ENCODE measurements at places on chromosomes 5 and 9.

- no peak for DNase-seq
Measured at GRCh38 chr5:124130816-124131215, 615.6 kb downstream of the ZNF608 start.

- DNase-seq: no peak
Measured at GRCh38 chr9:89020754-89021153, 29.5 kb downstream of the S1PR3 start.

GRCh38 chr5:132233081-132233480 lies 5.4 kb upstream of the P4HA2 start:
- no peak for DNase-seq

DNA sequence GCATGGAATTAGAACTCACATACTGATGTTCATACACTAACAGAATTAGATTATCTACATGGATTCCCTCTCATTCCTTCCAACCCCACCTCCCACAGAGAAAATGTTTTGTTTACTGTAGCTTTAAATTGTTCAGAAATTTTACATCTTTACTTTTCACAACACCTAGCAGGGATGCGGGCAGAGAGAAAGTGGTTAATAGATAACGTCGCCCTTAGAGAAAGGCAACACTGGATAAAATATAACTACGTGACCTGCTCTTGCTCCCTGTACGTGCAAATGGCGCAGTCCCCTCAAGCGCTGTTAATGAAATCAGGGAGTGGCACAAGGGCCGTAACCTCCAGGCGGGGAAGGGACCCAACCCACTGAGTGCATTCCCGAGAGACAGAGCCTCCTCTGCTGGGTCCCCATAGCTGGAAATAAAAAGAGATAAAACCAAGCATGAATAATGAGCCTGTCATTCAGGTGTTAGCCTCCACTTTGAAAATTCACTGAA lies 125.3 kb upstream of the DAPK1 start:
- no peak for DNase-seq

GRCh38 chr9:123350590-123351310 lies 5.2 kb upstream of the CRB2 start:
- no peak for DNase-seq

DNA sequence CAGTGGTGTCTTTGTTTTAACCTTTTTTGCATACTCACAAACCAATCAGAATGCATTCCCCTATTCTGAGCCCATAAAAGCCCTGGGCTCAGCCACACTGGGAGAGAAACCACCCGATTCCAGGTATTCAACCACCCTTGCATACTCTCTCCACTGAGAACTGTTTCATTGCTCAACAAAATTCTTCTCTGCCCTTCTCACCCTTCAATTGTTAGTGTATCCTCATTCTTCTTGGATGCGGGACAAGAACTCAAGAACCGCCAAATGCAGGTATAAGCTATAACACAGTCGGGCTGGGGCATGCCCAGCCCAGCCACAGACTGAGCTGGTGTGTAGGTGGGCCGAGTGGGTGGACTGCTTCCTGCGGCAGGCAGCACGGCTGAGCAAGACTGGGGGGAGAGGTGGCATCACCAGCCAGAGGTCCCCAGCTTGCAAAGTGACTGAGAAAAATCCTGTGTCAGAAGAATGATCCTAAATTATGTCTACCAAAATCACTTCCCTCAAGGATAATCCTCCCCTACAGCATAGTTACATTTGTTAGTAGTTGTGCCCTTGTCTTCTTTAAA lies 141.0 kb downstream of the SSBP2 start:
- no peak for DNase-seq

GRCh38 chr9:17528859-17529258 lies 50.0 kb upstream of the SH3GL2 start:
- no peak for DNase-seq

GRCh38 chr5:15502208-15502607 lies 2.2 kb downstream of the FBXL7 start:
- no peak for DNase-seq

- DNase-seq: no peak
Measured at GRCh38 chr5:4079831-4080230, 484.2 kb downstream of the IRX1 start.

DNA sequence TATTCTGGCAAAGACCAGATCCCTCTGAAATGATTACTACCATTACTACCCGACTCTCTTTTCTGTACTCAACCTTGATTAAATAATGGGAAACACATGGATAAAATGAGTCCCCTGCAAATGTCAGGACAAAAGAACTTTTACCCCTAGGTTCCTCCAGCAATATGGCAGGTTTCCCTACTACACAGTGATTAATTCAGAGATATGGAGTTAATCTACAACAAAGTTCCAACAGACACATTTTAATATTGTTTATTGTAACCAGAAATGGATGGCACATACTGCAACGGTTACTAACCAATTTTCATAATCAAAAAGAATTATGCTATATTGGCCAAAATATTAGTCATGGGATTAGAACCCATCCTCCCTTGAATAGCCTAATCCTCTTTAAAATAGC lies 294.8 kb downstream of the ATPSCKMT start:
- DNase-seq: no peak

DNA sequence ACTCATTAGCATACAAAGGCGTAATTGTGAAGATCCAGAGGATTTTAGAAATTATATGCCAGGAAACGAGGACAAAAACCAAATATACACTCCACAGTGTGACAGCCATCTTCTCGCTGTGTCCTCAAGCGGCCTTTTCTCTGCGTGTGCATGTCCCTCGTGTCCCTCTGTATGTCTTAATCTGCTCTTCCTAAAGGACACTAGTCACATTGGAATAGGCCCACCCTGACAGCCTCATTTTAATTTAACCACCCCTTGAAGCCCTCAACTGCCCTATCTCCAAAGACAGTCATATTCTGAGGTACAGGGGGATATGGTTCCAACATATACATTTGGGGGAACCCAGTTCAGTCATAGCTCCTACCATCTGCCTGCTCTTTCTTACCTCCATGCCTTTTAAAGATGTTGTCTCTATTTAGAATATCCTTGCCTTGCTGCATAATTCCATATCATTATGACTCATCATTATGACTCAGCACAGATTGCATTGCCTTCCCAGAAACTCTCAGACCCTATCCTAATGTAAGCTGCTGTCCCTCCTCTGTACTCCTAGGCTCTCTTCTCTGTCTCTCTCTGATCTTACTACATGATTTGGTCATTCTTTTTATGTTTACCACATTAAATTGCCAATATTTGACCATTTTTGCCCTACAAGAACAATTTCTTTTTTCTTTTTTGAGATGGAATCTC lies 210.9 kb downstream of the AOPEP start:
- DNase-seq: no peak

GRCh38 chr5:11110128-11110527 lies 349.1 kb upstream of the DAP start:
- DNase-seq: no peak

DNA sequence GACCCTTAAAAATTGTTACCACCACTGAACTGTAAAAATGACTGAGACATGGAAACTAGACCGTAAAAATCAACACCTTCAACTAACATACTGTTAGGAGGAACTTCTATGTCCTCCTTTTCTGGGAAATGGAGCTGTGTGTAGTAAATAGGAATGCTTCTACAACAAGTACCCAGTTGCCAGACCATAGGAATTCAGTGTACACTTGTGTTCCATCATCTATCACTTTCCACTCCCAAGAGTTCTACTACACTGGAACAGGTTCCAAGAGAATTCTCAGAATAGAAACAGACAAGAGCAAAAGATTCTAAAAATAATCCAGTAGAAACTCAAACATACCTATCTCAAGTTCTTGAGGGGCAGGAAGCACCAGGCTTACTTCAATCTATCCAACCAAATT lies 23.6 kb downstream of the UBAP2 start:
- no peak for DNase-seq

DNA sequence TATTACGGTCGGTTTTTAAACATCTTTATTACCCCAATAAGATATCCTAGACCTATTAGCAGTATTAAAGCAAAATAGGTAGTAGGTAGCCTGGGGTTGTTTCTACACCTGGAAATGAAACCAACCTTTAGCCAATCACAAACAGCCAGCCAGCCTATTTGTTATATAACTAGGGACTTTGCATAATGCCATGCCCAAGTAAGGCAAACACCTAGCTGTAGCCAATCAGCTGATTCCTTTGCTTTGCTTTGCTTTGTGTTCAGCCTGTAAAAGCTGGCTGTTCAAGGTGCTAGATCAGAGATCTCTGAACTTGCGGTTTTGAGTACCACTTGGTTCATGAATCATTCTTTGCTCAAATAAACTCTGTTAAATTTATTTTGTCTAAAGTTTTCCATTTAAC lies 46.5 kb upstream of the SETD9 start:
- no peak for DNase-seq

- no peak for DNase-seq
Measured at GRCh38 chr5:1214936-1215220, 10.3 kb upstream of the SLC6A18 start.

- DNase-seq: no peak
Measured at GRCh38 chr5:35518104-35518503, 99.6 kb upstream of the SPEF2 start.

DNA sequence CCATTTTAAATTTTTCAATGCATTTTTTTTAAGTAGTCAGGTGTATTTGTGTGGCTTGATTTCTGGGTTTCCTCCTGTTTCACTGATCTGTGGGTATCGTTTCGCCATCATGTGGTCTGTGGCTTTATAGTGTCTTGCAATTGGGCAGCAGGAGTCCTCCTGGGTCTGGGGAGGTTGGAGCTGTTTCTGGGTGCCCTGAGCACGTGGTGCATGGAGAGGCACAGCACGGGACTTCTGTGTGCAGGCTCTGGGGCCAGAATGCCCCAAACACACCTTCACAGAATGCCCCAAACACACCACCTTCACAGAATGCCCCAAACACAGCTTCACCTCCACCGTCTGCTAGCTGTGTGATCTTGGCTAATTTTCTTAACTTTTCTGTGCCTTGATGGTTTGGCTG lies 82.6 kb upstream of the COL5A1 start:
- no peak for DNase-seq

GRCh38 chr9:96719521-96719920 lies 58.4 kb downstream of the ZNF510 start:
- DNase-seq: no peak

- no peak for DNase-seq
Measured at GRCh38 chr5:89972901-89973300, 436.7 kb downstream of the CETN3 start.

GRCh38 chr9:107024193-107024592 lies 161.2 kb downstream of the ZNF462 start:
- no peak for DNase-seq

DNA sequence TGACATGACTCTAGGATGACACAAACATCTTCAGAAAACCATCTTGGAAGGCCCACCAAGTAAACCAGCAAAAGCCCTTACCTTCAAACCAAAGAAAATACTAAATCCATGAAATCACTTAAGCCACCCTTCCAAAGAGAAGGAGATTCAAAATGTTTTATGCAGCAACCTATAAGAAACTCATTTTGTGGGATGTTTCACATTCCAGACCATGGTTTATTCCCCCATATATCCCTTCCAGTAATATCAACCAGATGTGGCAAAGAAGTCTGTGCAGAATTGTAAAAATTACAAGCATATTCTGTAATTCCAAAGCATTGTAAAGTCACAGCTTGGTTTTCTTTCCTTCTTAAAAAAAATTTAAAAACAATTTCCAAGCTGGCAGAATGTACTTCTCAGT lies 117.4 kb downstream of the SLIT3 start:
- no peak for DNase-seq

- DNase-seq: no peak
Measured at GRCh38 chr9:98171176-98171925, 21.1 kb downstream of the CORO2A start.

GRCh38 chr9:72586388-72587130 lies 65.2 kb downstream of the TMC1 start:
- DNase-seq: no peak

DNA sequence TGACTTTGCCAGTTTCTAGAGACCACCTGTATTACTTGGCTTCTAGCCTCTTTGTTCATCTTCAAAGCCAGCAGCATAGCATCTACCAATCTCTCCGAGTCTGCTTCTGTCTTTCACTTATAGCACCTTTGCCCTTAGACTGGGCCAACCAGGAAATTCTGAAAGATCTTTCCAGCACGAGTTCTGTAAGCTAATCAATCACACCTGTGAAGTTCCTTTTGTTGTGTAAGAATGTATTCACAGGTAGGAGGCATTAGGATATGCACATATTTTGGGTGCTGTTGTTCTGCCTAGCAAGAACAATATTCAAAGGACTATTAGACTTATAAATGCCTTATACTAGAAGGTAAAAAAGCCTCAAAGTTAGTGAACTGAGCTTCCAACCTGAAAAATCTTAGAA lies 232.1 kb downstream of the CDH12 start:
- DNase-seq: no peak

Data from activated T-cell treated with anti-CD3 and anti-CD28 coated beads, Interleukin-2, amount 50 U/mL, for 48 hours (primary cell).